HS-5 (cell line): ENCODE measurements at places on chromosomes 3 and 15.

DNA sequence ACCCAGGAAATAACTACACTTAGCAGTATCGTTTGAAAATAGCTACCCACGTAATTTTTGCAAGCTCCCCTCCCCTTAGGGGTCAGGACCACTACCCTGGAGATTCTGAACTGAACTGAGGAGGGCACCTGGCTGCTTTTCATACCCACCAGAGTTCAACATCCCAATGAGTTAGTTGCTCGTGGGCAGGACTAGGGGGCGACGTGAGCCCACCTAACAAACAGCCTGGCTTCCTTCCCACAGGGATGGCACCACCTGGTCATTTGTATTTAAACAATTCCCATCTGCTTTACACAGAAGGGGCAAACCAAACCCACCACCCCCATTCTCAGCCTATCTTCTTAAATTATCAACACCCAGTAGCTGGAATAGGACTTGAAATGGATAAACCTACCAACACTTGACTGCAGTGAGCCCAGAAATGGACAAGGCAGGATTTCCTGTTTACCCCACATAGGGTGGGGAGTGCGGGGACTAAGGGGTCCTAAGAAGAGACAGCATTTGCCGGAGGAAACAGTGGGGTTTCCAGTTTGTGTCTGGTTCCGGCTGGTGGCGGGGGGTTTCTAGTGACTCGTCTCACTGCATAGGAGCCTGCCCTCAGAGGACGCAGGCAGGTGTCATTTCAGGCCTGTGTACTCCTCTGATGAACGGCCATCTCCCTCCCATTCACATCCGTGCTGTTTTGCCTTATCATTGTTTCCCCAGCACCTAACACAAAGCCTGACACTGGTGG lies 11.6 kb upstream of the VGLL4 start:
- DNase-seq = no peak

- no peak for DNase-seq
Observed at GRCh38 chr3:33044676-33045075, 52.3 kb downstream of the GLB1 start.

DNA sequence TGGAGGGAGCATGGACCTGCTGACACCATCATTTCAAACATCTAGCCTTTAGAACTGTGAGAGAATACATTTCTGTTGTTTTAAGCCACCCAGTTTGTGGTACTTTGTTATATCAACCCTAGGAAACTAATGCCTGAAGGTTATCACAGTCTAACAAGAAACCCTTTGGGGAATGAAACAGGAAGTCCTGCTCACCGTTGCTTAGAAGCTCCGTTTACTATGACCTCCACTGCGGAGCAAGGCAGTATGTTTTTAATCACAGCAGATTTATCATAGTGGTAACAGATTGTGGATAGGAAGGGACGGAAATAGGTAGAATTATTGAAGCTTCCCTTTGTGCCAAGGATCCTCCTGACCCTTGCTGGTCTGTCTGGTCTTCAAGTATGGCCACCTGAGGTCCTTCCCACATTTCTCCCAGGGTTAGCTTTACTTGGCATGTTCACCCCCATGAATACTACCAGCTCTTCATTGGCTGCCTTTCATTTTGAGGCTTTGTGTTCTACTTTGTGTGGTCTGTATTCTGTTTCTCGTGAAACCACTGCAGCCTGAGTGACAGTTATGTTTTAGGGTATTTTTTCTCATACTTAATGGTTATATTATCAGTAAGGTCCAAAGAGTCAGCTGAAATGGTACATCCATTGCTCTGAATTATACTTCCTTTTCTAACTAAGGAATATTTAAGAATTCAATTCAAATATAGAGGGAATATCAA lies 201.6 kb downstream of the CHST2 start:
- no peak for DNase-seq

- DNase-seq = no peak
Observed at GRCh38 chr3:170634663-170635384, 48.9 kb upstream of the SLC7A14 start.

DNA sequence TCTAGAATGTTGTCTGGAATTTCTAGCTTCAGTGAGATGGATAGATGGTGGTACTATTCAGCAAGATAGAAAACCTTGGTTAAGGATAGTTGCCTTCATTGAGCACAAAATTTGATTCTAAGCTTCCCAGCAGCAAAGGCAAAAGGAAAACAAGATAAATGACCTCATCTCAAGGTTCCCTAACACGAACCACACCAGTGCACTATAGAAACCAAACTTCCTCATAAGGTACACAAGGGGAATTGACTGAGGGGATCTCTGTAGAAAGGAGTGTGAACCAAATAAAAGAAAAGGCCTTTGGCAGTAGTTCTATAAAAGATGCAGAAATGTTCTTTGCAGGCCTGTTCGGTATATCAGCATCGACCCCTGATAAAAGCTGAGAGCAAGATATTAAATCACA lies 288.9 kb downstream of the SHQ1 start:
- DNase-seq = no peak

DNA sequence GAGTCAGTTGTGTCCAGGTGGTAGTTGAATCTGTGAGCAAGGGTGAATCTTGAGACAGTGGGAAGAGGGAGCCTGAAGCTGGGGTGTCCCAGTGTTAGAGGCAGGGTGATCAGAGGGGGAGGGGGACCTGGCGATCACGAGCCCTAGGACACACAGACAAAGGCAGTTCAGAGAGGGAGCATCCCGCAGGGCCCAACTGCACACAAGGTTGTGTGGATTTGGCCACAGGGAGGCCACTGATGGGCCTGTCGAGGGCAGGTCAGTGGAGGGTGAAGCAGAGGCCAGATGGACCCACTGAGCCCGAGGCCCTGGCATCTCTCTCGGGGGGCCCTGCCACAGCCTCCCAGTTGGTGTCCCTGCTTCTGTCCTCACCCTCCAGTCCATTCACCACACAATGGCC lies 48.6 kb upstream of the SMAD6 start:
- no peak for DNase-seq

DNA sequence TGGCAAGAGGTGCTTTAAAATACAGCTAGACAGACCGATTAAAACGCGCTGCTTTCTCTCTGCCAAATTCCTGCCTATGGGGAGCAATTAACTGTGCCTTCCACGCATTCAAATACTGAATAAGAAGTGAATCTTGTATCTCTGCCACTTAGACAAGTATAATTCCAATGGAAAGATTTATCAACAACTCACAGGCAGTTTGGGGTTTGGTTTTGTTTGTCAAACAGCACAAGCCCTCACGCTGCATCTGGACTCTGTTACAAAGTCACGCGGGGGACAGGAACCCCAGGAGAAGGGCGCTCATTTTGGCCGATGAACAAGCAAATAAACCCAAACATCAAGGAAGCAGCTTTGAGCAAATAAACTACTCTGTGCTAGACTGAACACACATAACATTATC lies 61.8 kb upstream of the TMCO5A start:
- no peak for DNase-seq

- DNase-seq = no peak
Observed at GRCh38 chr3:45552031-45552793, 42.3 kb upstream of the LIMD1 start.

- DNase-seq = no peak
Observed at GRCh38 chr15:84681831-84682230, 23.8 kb upstream of the NMB start.

- no peak for DNase-seq
Observed at GRCh38 chr3:141941093-141941492, 64.7 kb downstream of the ATP1B3 start.

- no peak for DNase-seq
Observed at GRCh38 chr15:38768970-38769369, 204.4 kb upstream of the RASGRP1 start.

- no peak for DNase-seq
Observed at GRCh38 chr15:48354694-48355303, 23.6 kb downstream of the DUT start.

DNA sequence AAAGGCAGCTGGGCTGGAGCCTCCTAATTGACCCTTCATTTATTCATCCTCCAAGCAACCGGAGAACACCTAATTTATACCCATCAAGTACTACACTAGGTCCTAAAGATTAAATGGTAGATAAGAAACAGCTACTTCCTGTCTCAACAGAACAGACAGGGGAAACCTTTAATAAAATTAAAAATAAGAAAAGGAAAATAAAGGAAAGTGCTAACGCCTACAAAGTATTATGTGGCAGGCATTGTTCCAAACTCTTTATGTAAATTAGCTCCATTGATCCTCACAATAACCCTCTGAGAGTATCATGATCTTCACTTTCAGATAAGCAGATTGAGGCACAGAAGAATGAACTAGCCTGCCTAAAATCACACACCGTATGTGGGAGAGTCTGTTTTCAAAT lies 139.5 kb downstream of the CNTN6 start:
- DNase-seq = no peak

DNA sequence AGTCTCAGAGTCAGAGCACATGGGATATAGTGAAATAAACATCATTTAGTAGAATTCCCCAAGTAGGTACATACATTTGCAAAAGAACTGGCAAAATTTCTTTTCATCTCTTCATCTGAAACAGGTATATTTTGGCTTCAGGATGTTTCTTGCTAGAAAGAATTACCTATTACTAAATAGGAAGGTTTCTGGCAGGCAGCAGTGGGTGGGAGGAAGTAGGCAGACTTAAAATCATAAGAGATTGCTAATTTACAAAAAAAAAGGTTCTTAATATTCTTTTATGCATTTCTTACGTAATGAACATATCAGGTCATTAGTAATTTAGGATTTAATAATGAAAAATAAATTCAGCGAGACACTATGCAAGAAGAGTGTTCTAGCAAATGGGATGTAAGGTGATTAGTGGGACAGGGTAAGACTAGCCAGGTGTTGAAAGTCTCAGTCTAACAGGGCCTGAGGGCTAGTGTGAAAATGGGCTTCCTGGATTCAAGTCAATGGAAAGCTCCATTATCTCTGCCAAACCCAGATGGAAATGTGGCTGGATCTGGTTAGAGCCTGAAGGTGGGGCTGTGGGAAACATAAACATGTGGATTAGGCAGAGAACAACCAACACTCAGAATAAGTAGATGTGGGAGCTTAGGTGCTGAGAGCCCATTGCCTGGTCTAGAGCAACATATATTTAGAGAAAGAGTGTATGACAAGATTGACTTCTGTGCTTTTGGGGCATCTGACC lies 127.4 kb upstream of the FEZF2 start:
- no peak for DNase-seq

DNA sequence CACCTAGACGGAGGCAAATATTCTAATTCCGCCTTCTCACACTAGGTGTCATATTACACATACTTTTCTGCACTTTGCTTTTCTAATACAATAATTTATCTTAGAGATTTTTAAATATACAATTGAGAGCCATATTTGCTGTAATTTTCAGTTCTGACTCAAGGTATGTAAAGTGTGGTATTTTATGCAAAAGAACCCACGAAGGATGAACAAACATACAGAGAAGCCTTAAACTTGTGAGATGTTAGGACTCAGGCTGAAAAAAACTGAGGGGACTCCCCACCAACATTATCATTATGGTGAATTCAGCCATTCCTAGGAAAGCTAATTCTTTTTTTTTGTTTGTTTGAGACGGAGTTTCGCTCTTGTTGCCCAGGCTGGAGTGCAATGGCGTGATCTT lies 9.6 kb downstream of the ZBTB11 start:
- DNase-seq = no peak

DNA sequence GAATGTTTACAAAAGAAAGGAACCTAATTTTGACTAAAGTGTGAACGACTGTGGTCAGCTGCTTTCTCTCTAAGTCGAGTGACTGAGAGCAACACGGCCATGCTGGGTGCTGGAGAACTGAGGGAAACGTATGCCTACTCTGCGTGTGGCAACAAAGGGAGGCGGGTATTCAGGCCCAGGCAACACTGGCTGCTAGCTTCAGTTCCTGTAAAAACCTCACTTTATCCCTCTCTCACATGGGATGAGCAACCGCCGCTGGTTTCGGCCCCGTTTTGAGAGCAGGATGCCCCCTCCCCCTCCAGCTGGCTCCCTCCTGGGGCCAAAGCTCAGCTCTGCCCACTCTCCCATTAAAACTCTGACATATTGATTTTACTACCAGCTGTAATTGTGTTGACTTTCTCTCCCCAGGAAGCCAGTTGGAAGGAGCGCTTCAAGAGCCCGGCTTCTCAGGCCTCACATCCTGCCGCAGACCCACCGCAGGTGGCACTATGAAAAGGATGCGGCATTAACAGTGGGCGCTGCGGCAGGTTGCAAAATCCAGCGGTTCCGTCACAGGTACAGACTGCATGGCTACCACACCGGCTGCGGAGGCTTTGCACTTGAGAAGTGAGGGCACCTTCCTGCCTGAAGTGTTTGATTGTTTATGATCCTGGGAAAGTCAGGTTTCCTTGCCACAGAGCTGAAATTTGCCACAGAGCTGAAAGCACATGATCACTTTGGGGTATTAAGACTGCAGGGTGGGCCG lies 12.7 kb downstream of the PLXND1 start:
- no peak for DNase-seq

GRCh38 chr3:184399410-184399809 lies 19.6 kb downstream of the CHRD start:
- peak; percentile 87 for DNase-seq

GRCh38 chr3:11539677-11540076 lies 104.0 kb downstream of the VGLL4 start:
- no peak for DNase-seq

DNA sequence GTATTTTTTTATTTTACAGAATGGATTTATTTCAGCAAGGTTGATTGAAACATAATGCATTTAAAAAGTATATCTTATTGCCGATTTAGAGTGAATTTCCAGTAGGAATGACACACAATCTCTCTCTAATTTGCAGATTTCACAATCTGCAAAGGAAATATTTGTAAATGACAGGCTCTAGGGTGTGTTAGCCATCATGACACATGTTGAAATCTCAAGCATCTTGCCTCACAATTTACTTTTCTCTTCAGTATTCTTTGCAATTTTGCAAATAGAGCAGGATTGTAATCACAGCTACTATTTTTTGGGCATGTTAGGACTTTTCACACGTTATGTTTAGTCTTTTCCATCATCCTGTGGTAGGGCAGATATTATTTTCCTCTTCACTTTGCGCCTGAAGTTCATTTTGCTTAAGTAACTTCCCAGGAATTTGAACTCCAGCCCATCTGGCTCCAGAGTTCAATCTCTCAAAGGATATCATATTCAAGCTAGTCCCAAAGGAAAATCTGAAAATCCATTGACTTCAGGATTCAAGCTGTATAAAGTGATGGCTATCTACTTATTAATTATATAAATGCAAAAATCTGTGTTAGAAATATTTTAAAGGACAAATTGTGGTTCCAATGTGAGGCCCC lies 55.4 kb downstream of the ATP13A4 start:
- DNase-seq = no peak

DNA sequence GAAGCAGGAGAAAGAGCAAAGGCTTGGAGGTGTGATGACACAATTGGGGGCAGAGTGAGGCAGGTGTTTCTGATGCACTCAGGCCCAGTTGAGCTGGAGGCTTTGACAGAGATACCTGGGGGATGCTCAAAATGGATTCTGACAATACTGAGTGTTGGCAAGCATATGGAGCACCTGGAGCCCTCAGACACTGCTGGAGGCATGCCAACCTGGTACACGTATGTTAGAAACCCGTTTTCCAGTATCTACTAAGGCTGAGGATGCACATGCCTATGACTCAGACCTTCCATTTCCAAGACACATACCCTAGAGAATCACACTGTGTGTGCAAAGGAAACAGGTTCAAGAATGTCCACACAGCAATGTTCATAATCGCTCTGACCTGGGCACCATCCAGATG lies 58.7 kb downstream of the WNT7A start:
- DNase-seq = no peak

- no peak for DNase-seq
Observed at GRCh38 chr3:60146121-60146520, 1096.3 kb upstream of the CFAP20DC start.
